ENCODE measurements at places on chromosomes 5 and 9.

DNA sequence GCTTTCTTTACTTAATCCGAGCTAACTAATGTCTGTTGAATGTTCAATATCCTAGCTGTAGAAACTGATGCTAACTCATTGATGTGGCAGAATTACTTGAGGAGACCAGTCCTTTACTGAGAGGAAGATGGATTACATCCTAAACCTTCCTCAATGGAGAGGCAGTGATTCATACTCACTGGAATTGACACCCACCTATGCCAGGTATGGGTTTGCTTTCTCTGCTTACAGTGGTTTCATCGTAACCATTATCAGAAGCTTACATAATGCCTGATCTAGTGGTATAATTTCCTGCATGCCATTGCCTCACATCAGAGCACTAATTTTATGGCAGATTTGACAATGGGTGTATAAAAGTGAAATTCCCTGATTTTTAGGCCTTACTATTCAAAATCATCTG, 384.7 kb downstream of the ANXA1 start:
- DNase-seq, result no peak

- no peak for DNase-seq
Observed at GRCh38 chr5:155316070-155316714, 302.6 kb downstream of the KIF4B start.

DNA sequence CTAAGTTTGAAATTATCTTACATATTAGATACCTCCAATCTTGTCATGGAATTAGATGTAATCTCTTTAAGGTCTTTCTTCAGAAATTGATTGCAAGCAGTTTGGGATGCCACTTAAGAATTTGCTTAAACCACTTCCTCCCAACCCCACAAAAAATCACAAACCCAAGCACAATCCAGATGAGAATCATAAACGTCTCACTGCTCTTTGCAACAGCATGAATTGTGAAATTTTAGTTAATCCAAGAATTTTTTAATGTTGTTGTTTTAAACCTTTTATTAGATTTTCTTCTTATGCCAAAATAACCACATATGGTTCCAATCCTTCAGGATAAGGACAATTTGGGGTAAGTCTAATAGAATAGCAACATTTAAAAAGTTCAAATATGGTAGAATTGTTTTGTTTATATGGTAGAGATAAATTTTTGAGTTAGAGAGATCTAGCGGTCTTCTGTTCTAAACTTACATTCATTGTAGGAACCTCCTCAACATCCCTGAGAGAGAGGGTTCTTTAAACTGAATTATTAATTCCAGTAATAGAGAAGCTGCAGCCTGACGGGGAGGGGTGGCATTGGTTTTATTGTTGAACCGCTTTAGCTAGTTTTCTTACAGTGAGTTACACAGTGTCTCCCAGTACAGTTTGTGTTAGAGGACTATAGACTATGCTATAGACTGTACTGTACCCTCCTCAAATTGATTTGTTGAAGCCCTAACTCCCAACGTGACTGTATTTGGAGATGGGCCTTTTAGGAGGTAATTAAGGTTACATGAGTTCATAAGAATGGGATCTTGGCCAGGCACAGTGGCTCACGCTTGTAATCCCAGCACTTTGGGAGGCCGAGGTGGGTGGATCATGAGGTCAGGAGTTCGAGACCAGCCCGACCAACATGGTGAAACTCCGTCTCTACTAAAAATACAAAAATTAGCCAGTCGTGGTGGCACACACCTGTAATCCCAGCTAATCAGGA, 24.8 kb upstream of the IL6ST start:
- DNase-seq, result no peak

GRCh38 chr9:130944510-130945058, 5.5 kb upstream of the FIBCD1 start:
- no peak for DNase-seq

DNA sequence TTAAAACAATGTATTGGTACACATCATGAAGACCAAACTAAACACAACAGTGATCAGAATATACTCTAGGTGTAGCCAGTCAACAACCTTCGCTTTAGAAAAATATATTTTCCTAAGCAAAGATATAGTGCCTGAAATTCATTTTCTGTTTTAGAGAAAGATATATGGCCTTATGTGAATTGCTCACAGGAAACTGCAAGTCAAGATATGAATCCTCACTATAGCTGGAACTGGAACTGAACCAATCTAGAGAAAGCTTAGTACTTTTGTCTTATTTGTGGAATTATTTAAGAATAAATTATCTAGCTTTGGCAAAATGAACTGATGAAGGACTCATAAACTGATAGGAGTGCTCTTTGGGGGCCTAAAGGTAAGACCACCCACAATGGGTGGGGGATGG, 27.3 kb downstream of the GZMK start:
- no peak for DNase-seq

- DNase-seq, result no peak
Observed at GRCh38 chr5:73722231-73722630, 96.2 kb downstream of the ARHGEF28 start.

GRCh38 chr5:159905496-159905895, 10.8 kb upstream of the ADRA1B start:
- DNase-seq, result no peak

GRCh38 chr5:6430418-6431028, 18.1 kb upstream of the UBE2QL1 start:
- DNase-seq, result no peak

DNA sequence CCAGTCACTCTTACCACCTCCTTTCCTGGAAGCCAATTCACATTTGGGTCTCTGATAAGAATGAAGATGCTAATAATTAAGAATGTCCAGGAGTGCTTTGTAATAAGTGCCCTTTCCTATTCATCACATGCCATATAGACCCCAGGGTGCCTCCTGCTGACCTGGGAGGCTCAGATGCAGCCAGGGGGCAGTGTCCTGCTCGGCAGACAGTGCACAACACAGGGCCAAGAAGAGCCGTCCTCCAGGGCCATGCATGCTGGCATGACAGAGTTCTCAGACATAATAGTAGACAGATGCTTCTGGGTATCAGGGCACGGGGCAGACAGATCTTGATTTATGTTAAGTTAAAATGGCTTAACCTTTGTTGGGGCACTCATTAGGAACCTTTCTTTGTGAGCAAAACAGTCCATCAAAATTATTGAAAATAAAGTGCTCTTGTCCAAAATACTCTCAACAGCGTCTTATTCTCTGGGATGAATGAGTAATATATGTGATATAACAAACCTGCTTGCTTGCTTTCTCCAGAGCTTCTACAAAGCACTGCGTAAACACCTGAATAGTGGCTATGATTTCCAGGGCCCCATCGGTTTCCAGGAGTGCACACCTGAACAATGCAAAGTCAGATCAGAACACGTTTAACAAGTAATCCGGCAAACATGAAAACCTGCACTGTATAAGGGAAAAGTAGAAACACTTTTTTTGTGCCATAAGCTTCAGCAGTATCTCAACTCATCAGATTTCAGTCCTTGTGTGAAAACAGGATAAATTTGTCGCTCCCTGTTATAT, 192.7 kb downstream of the FANCC start:
- DNase-seq, result no peak

- DNase-seq, result no peak
Observed at GRCh38 chr5:172493906-172494305, 39.6 kb upstream of the SH3PXD2B start.

DNA sequence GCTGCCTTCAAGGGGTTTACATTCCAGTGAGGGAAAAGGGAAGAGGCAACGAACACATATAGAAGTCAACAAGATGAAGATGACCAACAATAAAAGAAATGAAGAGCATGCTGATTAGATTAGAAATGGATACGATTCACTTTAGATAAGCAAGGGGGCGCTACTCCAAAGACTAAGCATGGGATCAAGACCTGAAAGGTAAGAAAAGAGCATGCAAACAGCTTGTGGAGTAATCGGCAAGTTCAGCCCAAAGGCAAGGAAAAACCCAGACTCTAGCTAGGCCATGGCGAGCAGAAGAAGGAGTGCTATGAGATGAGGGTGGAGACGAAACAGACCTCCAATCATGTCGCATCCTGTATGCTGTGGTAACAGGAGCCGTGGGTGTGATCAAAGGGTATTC, 124.4 kb downstream of the FANCC start:
- no peak for DNase-seq

- DNase-seq, result no peak
Observed at GRCh38 chr9:35618854-35619799, 914 bp upstream of the CD72 start.

- DNase-seq, result no peak
Observed at GRCh38 chr5:173923218-173924095, 35.3 kb downstream of the CPEB4 start.

- DNase-seq, result no peak
Observed at GRCh38 chr5:50320131-50320749, 120.8 kb downstream of the EMB start.

GRCh38 chr5:36751886-36752285, 124.7 kb upstream of the NIPBL start:
- no peak for DNase-seq

GRCh38 chr5:135242866-135243555, 156.0 kb downstream of the MACROH2A1 start:
- DNase-seq, result no peak

DNA sequence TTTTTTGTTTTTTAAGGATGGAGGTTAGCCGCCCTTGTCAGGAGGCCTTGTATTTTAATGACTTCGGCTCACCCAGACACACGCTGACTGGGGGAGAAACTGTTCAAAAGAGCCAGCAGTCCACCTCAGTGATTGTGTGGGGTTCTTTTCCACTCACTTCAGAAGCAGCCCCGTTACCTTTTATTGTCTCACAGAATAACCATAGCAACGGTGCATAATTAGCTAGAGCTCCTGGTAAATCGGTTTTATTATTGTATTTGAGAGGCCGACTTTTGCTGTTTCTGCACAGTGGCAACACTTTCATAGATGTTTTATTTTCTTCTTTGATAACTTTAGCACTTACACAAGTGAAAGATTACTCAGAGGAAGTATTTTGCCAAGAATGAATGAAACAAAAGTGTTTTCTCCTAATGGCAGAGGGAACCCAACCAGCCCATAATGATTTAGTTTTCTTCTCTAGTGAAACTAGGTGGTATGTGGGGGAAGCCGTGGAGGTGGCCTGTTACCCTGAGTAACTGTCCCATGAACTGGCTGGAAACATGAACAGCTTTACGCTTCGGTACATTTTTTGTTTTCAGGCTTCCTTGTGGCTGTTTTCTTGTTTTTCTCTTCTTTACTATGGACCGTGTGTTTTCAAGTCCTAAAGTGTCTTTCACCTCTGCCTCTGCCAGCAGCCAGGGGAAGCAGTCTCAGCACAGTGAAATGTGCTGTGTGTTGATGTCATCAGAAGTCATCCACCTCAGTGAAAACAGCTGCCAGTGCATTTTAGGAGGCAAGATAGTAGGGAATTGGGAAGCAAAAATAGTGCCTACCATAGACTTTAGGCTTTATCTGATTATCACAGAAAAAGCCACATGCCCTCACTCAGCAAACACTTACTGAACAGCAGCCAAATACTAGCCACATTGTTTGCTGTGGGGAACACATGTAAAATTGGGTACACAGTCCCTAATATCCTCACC, 414.7 kb downstream of the KDM4C start:
- DNase-seq, result no peak

GRCh38 chr9:37248651-37249163, 128.3 kb downstream of the ZCCHC7 start:
- DNase-seq, result no peak

- no peak for DNase-seq
Observed at GRCh38 chr5:7837403-7837802, 13.5 kb downstream of the CFAP90 start.

GRCh38 chr9:113941056-113941455, 64.9 kb downstream of the ZNF618 start:
- DNase-seq, result no peak

DNA sequence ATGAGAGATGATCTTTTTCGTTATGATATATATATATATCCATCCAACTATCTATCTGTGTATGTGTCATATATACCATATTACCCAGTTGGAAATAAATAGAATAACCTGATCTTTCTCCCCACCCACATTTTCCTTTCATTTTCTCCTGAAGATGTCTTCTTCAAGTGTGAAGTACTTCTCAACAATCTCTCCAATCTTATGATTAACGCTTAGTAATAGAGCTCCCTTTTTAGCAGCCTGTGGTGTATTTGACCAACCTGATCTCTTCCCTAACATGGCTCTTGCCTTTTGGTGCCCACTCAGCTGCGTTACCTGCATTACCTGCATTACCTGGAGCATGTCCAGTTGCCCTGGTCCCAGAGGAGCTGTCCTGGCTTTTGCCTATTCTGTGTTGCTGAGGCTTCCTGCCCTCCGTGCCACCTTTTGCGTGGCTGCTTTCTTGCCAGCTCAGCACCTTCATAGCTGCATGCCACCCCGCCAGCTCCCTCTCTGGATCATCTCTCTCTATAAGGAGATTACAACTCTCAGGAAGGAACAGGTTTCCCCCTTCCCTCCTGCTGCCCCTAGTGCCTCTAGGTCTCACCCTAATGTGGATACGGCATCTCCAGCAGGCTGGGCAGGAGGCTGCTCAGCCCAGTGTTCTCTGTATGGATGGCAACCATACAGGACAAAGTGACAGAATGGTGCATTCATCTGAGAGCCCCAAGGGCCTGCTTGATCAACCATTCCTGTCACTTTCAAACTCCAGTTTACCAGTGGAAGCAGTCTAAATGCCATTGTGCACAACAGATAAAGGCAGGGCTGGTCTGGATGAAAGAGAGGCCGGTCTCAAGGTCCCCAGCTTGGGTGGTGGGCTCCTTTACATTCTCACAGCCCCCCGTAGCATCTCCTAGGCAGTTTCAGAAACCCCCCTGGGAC, 126.7 kb downstream of the GADD45G start:
- DNase-seq, result no peak

- no peak for DNase-seq
Observed at GRCh38 chr5:3230941-3231340, 364.7 kb upstream of the IRX1 start.

GRCh38 chr9:7996558-7996957, 197.0 kb upstream of the DMAC1 start:
- no peak for DNase-seq

DNA sequence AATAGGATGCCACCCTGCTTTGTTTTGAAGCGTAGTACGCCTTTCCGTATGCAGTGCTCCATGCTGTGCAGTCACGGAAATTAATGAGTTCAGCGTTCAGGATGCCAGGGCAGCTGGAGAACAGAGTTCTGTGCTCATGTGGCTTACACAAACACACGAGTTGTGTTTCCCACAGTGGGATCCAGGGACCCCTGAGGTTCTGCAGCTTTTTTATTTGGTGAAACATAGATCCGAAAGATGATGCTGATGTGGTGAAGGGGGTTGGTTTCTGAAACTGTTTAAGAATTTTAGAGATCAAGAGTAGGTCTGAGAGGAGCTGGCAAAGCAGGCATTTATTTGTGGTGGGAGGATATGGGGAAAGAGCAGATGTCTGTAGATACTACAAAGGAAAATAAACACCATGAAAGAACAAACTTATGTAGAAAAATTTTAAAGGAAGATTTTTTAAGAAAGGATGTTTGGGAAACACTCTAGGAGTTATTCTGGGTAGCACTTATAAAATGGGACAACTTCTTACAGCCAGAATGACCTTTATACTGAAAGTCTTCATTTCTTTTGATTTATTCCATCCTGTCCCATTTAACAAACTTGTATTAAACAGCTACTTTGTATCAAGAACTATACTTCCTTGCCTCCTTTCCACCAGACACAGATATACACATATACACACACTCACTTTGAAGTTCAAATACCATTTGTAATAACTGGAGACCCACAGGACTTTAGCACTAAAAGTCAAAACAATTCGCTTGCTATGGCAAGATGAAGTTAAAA, 52.7 kb downstream of the ITGA1 start:
- no peak for DNase-seq

- no peak for DNase-seq
Observed at GRCh38 chr5:163172540-163173338, 264.7 kb upstream of the CCNG1 start.

Data from T-helper 17 cell (primary cell).